Activated CD8-positive, alpha-beta memory T cell treated with anti-CD3 and anti-CD28 coated beads, Interleukin-2, amount 10 ng/mL, durations not matched to agents 7 days and 5 days (primary cell): ENCODE measurements at places on chromosomes 4 and X. TPM values are rescaled to one million over a fixed set of nuclear protein-coding genes. Genes with fewer than 3 reads are reported as not detected.

GRCh38 chr4:1509366-1509765, 103.1 kb upstream of the NKX1-1 start:
- DNase-seq: no peak

- no peak for DNase-seq
These were observed 25.9 kb upstream of the NYX start for GRCh38 chrX:41421071-41421729.

DNA sequence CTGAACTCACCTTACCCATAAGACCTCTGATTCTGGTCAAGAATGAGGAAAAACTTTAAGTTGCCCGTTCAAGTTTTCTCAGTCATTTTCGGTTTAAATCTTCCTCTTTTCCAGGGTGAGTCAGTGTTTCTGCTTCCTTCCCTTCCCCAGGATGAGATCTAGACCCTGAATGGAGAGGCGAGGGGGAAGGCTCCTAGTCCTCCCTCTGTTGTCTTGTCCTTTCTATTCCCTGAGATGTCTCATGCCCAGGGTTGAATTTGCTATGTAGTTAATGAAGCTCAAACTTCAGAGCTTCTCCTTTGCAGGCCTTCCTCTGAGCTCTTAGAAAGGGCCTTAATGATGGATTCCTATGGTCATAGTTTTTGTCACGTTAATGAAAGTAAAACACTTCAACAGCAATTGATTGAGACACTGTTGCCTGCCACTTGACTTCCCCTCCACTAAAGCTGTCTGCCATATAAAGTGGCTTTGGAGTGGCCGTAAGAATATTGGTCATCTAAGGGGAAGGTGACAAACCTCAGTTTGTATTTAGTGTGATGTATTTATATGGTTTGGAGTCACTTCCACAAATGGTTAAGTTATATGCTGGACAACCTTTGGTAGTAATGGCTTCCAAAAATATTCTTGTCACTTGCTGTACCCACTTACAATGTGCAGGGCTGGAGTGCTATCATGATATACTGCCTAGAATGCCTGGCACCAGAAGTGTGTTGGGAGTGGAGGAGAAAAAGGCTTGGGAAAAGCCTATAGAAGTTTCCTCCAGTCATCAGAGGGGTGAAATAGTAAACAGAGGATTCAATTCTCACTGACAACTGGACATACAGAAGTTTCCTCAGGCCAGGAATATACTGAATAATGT, 24.3 kb upstream of the GPRIN3 start:
- no peak for DNase-seq

- DNase-seq: peak; percentile 98
These were observed at the start of gene HNRNPD for GRCh38 chr4:82373816-82374625. TSS of gene HNRNPD (minus strand) at chr4:82373991. CDS start at chr4:82373678, 313 bp downstream.

DNA sequence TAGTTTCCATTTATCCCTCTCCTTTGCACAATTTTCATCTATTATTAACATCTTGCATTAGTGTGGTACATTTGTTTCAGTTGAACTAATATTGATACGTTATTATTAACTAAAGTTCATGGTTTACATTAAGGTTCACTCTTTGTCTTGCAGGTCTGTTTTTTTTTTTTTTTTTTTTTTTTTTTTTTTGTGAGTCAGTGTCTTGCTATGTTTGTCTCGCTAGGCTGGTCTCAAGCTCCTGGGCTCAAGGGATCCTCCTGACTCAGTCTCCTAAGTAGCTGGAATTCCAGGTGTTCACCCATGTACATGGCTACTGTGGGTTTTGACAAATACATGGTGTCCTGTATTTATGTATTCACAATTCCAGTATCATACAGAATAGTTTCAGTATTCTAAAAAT, 6.8 kb downstream of the TBC1D19 start:
- DNase-seq: no peak

Gene EVC
- 4.0 TPM for total RNA-seq

Gene PCDH11X
- total RNA-seq: not detected

GRCh38 chr4:181301735-181302710, 941.2 kb upstream of the TENM3 start:
- no peak for DNase-seq

- no peak for DNase-seq
These were observed 127.6 kb upstream of the HCCS start for GRCh38 chrX:10983526-10983925.

DNA sequence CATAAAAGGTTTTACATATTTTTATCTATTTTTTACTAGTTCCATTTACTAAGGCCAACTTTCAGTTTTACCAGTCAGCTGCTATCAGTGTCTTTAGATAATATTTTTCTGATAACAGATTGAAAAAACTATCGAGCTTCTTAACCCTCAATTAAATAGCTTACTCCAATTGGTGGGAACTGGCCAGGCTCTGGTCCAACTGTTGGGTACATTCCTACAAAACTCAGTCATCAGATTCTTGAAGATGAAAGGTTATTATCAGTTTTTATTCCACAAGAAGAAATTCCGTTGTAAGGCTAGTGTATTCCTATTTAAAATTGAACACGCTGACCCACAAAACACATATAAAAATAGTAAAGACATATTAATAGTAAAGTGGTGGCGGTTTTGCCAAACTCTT, 346.2 kb downstream of the MAPK10 start:
- no peak for DNase-seq

Gene PHEX
- total RNA-seq: 7.7 TPM

GRCh38 chr4:47484168-47484567, 907 bp upstream of the ATP10D start:
- no peak for DNase-seq

Gene UGT2B10
- not detected for total RNA-seq

GRCh38 chr4:4428966-4429875, 42.3 kb downstream of the NSG1 start:
- DNase-seq: no peak

Gene KLHL34
- total RNA-seq: 0.16 TPM

Gene CSAG1
- total RNA-seq: not detected

DNA sequence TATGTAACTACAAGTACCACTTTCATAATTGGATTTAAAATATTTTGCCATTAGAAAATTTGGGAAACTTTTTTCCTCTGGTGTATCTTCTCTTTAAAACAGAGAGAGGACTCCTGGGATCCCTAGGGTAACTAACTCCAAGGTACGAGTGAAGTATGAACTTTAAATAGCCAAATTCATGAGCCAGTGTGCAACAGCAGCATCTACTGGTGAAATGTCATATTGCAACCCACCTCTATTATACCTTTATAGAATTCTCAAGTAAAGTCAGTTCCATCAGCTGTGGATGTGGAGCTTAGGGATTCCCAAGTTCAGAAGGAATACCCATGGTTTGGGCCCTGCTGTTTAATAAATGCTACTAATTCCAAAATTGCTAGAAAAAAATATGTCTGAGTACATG, 282.7 kb upstream of the TAPT1 start:
- no peak for DNase-seq

DNA sequence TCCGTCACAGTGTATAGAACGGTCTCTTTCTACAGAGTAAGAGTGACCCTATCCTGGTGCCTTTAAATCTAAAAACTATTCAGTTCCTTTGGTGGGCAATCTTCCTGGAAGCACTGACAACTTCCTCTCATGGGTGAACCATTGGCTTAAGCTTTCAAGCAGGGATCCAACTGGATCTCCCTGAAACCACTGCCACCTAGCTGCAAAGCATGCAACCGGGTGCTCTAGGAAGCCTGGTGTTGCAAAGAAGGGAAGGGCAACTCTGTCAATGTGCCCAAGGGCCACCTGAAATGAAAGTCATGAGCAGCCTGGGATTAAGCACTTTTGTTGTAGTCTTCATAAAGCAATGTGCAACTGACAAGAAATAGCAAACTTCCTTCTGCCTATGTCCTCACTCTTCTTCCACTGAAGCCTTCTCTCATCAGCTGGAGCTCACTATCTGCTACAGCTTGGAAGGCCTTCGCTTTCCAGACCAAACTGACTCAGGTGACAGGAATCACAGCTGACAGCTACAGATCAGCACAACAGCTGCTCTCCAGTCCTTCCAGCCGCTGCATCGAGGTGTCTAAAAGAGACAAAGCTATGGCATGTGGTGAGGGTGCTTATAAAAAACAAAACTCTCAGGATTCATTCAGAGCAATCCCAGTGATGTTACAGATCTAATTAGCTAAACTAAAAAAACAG, 46.1 kb downstream of the SETD7 start:
- DNase-seq: no peak

GRCh38 chrX:123475068-123475724, 257.7 kb downstream of the THOC2 start:
- no peak for DNase-seq

DNA sequence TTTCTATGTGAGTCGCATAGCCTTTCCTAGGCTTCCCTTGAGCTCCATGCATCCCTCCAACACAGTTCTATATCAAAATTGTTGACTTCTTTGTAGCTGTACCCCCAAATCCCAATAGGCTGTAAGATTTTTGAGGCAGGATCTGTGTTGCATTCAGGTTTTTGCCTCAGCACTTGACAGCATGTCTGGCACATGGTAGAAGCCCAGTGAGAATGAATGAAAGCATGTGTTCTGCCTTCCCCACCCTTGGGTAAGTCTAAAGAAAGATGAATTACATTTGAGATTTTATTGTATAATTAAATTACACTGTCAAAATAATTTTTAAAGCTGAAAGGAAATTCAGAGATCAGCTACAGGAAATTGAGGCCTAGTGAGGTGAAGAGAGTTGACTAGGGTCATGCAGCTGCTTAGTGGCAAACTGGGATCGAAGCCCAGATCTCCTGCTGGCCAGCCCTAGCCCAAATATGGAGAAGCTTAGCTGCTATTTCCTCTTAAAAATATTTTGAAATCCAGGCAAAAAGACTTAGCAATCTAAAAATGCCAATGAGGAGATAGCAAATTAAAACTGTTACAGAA, 122.5 kb downstream of the SPATA18 start:
- DNase-seq: no peak

- DNase-seq: no peak
These were observed 166.4 kb downstream of the PARM1 start for GRCh38 chr4:75099321-75099720.

DNA sequence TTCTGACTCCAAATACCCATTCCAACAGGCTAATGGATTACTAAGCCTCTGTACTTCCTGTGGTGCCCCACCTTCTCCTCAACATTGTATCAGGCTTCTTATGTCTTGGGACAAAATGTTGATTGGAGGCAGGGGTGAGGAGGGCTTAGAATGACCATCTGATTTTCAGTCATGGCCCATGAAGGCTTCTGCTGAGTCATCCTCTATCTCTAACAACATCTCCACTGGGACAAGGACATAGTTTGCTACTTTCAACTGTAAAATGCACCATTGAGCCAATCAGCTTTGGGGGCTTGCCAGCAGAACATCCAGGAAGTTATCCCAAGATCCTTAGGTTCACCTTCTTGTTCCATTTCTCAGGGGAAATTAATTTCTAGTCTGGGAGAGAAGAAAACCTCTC, 29.5 kb downstream of the MAGEB17 start:
- no peak for DNase-seq

DNA sequence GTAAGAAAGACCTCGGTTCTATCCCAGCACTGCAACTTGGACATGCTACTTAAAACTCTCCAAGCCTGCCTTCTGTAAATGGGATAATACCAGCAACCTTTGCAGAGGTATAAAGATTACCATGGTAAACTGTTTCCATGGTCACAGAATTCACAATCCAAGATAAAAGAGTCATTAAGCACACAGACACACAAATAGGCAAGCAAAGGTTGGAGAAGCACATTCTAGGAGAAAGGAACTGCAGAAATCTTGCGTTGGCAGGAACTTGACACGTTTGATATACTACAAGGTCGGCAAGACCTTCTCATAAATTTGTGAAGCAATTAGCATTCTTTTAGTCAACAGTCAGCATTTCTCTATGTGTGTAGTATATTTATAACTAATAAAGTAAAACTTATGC, 12.3 kb upstream of the CHRNA9 start:
- no peak for DNase-seq

DNA sequence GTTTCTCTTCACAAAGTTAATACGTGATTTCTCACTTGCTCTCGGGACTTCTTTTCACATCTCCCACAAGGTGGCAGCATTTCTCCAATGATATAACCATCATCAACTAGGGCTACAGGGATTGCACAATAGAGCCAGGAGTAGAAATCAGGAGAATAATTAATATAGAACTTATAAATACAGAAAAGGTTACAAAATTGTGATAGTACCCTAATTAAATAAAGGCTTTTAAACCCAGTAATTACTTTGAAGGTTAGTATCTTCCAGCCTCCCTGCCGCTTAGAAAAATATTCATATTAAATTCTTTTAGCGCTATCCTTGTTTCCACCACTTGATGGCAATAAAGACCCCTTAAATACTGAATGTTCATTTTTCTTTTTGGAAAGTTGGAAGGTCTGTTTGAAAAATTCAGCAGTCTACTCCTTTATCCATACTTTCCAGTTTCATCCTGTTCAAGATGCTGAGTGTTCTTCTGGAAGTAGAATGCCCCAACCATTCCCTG, 65.8 kb downstream of the RASGEF1B start:
- no peak for DNase-seq

DNA sequence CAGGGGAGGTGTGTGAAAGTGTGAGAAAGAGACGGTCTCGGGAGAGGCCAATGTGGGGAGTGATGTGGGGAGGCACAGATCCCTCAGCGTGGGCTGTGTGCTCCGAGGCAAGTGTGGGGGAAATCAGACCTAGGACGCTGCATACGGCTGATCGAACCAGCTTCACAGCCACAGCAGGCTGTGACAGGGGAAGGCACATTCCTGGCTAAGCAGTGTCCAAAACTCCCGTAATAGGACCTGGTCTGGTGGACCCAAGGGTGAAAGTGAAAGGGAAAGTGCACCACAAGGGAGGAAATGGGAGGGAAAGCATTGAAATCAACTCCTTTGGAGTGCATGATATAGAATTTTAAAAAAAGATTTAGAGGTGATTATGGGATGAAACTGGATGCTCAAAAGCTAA, 10.9 kb upstream of the RHOXF2 start:
- DNase-seq: no peak

GRCh38 chr4:76342191-76342590, 35.7 kb downstream of the STBD1 start:
- DNase-seq: no peak

DNA sequence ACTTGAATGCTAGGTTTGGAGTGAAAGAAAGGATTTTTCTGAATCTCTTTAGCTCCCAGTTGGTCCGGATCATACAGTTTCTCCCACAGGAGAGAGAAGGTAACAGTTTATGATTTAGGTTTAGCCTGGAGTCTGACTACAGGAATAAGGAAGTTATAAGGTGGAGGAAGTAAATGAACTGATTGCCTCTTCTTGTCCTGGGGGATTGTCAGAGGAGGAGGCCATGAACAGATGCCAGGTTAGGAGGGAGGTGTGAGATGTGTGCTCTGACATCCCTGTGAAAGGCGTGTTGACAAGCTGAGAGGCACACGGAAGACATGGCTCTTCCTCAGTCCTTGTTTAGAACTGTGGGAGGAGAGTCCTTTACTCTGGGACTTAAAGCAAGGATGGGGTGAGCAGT, 64.4 kb downstream of the CHRNA9 start:
- DNase-seq: no peak

Gene ATP8A1
- 31.3 TPM for total RNA-seq

- no peak for DNase-seq
These were observed 13.6 kb upstream of the PDGFRA start for GRCh38 chr4:54215379-54216077.

DNA sequence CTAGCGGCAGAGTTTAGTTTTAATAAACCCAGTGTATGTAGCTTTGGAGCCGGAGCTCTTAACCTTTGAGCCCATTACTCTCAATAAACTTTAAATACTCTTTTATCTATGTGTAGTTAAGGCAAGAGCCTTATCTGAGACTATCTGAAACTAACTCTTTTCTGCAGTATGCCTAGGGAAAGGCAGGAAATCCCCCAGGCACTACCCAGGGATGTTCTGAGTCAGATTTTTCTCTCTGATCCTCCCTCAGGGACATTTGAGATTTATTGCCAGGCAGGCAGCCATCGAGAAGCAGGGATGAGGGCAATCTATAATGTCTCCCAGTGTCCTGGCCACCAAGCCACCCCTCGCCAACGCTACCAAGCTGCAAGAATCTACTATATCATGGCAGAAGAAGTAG, 39.1 kb downstream of the HEPH start:
- no peak for DNase-seq

Gene IRAK1
- total RNA-seq: 127 TPM
